ENCODE measurements at places on chromosomes 12 and 14.

- no peak for DNase-seq
Observed at GRCh38 chr12:121518656-121519055, 62.2 kb downstream of the KDM2B start.

- DNase-seq: peak; percentile 24
Observed at GRCh38 chr12:99386907-99387306, 260.6 kb upstream of the GARIN6 start.

- no peak for DNase-seq
Observed at GRCh38 chr14:85587151-85587711, 57.3 kb downstream of the FLRT2 start.

DNA sequence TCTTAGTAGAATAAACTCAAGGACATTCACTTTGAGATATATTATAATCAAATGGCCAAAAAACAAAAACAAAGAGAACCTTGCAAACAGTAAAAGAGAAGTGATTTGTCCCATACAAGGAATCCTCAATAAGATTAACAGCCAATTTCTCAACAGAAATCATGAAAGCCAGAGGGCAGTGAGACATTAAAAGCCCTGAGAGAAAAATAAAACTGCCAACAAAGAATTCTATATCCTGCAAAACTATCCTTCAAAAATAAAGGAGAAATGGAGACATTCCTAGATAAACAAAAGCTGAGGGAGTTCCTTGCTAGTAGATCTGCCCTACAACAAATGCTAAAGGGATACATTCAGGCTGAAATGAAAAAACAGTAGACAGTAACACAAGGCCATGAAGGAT is 78.1 kb downstream of the CMKLR1 start:
- DNase-seq: no peak

GRCh38 chr12:107670999-107671643 is 14.5 kb upstream of the PWP1 start:
- DNase-seq: no peak

DNA sequence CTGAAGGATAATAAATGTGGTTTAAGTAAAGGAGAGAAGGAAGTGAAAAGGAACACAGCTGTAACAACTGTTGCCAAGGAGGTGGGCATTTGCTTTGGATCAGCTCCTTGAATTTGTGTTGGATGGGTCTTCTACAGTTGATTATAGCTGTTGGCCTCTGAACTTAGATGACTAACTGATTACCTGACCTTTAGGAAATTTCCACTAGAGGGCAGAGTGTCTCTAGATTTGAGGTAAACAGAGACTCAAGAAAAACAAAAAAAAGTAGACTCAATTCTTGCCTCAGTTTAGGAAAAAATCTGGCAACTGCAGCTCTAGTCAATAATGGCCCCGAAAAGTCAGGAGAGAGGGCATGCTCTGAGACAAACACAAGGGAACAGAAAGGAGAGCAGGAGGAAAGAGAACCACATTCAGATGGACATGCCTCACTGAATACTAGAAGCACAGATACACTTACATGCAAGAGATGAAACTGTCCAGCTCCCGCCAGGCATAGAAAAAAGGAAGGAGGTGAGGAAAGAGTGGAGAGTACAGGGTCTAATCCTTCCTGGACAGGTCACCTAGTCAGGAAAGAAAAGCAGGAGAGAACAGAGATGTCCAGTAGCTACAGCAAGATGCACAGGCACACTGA is 20.6 kb downstream of the COX14 start:
- DNase-seq: no peak

DNA sequence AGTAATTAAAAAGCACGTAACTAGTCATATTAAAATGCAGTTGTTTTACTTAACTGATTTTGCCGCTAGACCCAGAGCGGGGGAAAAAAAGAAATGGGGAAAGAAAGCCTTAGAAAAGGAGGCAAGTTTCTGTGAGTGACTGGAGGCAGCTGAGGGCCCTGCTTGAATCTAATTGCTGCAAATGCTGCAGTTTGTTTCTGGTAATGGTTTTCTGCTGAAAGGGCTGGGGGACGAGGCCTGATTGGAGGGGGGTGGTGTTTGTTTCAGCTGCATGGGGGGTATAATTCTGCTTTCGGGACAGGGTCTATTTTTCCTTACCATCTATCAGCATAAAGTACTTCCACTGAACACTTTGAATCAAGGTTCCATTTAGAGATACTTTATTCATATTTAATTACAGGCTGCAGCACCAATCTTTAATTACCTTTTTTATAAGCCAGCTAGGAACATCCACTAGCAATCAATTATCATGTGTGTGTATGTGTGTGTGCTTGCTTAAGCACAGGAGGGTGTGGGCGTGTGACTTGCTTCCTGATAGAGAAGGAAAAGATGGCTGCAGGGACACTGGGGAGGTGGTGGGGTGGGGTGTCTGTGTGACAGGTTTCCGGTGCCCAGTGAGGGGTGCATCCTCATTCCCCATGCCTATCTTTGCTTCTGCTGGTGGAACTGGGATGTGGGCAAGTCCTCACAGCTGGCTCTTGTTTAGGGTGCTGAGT is 83.4 kb downstream of the ADCK1 start:
- DNase-seq: no peak

DNA sequence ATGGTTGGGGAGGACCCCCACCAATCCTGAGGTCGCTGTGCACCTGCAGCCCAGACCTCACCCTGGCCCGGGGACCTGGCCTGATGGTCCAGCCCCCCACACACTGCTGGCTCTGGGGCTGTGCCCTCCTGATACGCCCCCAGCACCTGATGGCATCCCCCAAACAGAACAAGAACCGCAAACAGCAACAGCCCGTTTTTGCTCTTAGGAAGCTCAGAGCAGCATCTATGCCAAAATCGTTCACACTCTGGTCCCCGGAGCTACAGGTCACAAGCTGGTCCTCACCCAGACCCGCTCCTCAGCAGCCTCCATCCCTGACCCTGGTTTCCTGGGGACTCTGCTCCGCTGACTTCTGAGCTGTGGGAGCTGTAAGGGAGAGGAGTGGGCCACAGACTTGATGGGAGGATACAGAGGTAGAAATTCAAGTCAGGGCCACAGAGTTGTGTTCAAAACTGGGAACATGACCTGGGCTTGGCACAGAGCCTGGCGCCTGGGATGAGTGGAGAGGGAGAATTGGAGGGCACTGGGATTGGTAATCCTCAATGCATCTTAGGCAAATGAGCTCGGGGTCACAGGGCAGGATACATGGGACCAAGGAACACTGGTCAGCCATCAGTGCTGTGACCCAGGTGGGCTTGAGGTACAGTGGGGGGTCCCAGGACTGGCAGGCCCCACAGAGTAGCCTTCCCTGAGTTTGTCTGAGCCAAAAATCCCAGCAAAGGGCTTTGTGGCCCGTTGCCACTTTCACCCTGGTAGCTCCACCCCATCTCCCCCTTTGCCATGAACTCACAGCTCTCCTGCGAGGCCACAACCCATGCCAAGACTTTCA is 170.9 kb upstream of the RTL1 start:
- no peak for DNase-seq

- DNase-seq: no peak
Observed at GRCh38 chr14:74148705-74149104, 63.9 kb downstream of the LIN52 start.

DNA sequence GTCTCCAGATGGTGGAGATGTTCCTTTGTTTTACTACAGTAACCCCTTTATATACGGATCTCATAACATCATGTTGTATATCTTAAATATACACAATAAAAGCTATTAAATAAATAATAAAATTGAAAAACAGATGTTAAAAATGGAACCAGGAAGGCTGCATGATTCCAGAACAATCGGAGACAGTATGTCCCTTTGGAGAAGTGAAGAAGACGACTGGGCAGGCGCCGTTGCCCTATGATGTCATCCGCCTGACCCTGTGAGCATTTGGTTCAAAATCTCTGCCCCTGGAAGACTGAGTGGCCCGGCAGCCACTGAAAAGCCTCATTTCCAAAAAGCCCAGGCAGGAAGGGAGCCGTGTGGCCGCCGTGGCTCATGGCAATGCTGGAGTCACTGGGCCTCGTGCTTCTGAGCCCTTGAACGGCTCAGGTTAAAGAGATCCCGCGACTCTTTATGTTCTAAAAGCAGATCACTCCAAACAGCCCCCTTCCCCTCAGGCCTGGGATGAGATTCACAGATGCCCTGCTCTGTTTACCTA is 30.8 kb downstream of the RIMBP2 start:
- DNase-seq: no peak

DNA sequence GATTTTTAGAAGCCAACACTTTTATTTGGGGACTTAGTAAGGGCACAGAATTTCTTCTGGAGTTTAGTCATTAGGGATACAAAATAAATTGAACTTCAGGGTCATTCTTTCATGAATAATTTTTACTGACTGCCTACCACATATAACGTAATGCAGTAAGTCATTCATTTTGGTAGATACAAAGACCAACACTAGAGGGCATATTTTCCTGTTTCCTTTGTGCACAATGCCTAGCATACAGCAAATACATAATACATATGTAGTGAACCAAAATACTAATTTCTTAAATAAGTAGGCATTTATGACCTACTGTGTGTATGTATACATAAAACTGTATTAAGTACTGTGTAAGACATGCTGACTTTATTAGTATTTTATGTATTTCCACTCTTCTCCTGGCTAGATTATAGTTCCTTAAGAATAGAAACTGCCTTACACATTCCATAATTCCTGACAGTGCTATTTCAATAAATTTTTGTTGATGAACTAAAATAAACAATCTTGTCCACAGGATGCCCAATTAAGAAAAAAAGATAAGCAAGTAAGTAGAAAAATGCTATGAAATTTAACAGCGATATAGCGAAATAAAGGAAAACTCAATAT is 47.9 kb downstream of the PPP1R12A start:
- peak; percentile 23 for DNase-seq

GRCh38 chr14:57692671-57693070 is 173.2 kb downstream of the SLC35F4 start:
- peak; percentile 33 for DNase-seq

GRCh38 chr12:124167141-124167540 is 127.8 kb upstream of the RFLNA start:
- DNase-seq: no peak

DNA sequence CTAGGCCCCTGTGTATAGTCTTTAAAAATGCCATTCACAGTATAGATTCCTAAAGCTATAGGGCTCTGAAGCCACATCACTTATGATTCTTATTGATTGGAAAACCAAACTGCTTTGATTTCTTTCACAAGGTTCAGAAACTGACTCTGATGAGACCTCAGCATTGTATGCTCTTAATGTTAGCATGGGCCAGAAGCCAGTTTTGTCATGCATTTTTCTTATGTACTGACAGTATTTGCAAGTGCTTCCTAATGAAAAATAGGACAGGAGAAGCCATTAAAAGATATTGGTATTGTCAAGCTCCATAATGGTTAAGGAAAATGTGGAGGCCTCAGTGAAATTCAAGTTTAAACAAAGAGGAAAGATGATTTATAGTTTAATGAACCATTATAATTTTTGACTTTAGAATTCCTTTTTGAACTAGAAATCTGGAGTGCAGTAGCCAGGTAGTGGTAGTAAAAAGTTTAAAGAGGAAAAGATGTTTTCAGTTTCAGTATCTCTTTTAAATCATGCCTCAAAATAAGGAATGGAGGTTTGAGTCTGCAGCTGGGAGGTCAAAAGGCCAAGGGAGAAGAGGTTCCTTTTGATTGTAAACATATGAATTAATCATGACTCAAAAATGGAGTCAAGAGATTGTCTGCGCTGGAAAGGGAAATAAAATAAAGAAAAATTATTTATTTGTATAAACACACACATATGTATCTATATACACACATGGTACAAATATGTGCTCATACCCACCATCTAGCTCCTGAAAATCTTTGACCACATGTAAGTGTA is 388.1 kb upstream of the PRICKLE1 start:
- DNase-seq: no peak

- no peak for DNase-seq
Observed at GRCh38 chr14:77738559-77739250, 22.3 kb downstream of the SNW1 start.

DNA sequence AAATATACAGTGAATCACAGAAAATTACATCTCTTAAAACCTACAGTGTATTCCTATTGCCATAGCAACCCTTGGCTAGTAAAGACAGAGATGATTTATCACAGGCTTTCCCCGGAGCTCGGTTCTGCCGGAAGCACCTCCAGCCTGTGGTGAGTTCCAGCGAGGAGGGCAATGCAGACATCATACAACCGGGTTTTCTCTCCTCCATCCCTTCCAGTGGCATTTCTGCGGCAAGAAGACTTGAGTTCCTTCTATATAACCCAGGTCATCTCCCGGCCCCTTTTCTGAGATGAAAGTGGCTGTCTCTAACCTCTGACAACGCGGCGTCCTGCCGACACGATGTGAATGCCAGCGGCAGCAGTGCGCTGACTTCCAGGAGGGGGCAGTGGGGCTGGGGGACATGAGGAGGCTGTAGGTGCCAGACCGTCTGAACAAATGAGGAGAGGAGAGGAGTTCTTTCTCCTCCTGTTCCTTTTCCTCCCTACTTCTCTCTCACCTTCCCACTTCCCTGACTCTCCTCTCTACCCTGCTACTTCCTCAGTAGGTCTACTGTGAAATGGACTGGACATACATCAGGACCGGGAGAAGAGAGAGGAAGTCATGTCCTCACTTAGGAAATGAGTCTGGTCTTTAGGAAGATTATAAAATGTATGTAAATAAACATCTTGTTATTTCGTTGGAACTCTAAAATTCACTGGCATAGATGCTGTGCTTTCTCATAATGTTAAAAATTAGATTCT is 68.6 kb upstream of the MAX start:
- peak; percentile 72 for DNase-seq

DNA sequence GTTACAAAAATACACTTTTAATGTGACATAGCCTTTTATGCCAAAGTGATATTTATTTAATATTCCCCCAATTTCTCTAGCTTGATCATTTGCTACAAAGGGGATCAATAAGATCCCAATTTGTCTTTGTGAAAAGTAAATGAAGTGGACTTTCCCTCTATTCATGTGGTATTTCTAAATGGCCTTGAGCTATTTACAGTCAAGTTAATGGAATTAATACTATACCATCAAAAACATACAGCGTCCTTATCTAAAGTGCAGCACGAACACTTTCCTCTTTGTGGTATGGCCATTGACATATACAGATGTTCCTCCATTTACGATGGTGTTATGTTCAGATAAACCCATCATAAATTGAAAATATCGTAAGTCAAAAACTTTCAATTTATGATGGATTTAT is 23.2 kb downstream of the CFL2 start:
- DNase-seq: no peak

DNA sequence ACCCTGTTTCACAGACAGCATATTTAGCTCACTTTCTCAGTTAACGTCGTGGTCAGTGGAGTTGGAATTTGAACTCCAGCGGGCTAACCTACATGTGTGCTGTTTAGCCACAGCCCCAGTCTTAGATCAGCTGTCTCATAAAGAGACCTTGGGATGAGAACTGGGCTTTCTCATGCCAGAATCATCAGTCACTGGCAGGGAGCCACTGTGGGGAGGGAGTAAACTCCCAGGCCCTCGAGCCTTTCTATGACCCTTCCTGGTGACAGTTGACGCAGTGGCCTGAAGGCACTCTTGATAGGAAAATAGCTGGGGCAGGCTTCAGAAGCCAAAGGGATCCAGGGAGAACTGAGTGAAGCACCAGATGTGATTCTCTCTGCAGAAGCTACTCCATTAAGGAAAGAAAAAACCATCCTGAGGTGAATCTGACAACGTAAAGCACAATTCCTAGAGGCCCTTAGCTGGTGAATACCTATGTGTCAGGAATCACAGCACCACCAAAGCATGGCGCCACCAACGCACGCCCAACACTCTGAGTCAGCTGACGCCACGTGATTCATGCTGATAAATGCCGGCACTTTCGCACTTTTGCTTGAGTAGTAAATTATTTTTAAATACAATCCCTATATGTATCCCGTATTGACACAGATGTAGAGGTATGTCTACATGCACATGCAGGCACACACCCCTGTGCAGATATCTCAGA is 279.6 kb upstream of the TMEM132C start:
- peak; percentile 59 for DNase-seq
